Hematopoietic multipotent progenitor cell treated with erythropoietin and hydrocortisone succinate and interleukin-3 and kit ligand, for 15 days (in vitro differentiated cells): ENCODE measurements at places on chromosomes 2 and 18.

GRCh38 chr18:77619525-77619924 is 369.9 kb downstream of the GALR1 start:
- DNase-seq: no peak

DNA sequence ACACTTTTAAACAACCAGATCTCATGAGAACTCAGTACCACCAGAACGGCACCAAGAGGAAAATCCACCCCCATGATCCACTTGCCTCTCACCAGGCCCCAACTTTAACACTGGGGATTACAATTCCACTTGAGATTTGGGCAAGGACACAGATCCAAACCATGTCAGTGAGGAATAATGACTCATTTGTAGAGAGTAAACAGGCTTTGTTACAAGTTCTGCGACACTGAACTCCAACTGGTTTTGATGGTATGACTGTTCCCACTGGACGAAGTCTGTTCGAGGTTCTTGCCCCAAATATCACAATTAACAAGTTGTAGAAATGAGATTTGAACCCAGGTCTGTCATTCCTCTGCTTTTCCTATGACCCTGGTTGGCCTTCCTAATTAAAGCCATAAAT is 718.1 kb upstream of the ID2 start:
- no peak for DNase-seq

DNA sequence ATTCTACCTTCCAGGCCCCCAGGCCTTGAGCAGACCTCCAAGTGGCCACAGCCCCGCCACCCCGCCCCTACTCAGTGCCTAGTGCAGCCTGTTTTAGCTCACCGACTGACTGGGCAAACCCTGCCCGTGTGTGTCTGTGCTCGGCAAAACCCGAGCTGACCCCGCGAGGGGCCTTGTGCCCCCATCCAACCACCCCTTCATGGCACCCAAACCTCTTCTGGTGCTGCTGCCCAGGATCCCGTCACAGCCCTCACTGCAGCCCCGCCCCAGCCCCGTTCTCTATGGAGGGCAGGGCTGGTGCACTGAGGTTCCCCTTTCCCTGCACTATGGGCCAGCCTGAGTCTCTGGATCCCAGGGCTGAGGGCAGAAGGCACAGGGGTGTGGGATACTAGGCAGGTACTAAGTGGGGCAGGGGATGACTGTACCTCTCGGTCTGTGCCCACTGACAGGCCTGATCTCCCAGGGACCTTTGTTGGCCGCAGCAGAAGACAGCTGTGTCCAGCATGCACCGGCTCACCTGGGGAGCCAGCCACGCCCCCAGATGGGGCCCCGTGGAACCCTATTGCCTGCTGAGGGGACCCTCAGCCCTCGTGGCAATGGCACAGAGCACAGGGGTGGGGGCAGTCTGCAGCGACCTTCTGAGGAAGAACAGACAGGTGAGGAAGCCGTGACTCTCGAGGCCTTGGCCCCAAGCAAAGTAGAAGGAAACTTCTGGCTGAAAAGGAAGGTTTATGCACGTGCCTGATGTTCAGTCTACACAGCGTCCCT is 69.9 kb upstream of the OTOS start:
- no peak for DNase-seq

DNA sequence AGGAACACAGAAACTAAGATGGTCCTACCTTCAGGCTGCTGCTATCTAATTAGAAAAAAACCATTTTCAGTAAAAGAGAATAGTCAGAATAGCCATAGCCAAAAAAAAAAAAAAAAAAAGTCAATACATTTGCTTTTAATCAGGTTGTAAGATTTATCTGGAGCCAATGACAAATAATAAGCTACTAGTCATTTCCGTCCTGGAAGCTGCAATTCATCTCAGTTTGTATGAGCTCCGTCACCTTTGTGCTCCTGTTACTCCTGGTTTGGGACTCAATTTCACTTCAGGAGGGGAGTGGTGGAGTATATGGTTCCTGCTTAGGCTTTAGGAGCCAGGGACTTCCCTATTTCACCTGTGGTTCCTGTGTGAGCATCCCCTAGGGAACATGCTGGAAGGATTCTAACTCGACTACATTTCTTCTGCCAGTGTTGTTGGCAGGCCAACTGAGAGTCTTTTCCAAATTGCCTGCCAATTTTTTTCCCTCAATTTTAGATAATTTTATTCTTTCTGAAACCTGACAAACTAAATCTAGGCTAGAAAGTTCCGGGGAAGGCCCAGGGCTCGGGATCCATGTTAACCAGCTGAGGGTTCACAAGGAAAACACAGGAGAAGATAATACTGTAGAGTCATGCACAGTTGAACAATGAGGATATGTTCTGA is 481.8 kb downstream of the DLGAP1 start:
- DNase-seq: no peak

DNA sequence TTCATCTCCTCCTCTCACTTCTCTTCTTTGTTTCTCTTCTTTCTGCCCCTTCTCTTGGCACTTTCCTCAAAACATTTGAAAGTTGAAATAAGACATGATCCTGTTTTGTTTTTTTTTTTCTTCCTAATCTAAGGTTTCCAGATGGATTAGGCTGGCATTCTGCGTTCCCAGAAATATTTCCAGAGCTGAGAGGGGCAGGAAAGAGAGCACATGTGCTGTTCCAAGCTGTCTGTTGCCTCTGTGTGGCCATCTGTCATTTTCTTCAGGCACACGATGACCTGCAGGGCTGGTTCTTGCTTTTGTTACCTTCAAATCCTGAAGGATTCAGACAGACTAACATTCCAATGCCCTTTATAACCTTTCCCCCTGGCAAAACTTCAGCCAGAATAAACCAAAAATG is 142.9 kb downstream of the RNF144A start:
- DNase-seq: no peak

DNA sequence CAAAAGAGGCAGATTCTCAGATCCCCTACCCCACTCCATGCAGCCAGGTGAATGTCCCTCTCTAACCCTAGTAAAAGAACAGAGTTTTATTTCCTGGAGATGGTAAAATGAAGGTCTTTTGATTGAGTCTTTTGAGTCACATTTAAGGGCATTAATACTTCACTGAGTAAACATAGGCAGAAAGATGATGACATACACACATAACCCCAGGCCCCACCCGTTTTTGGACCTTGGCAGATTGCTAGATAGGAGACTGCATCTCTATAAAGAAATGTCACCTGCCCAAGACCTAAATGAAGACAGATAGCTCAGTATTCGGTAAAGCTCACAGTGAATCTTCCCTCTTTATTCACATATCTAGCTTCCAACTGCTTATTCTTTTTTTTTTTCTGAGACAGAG is 28.3 kb upstream of the PEX13 start:
- no peak for DNase-seq

GRCh38 chr2:28232295-28232694 is 160.4 kb upstream of the FOSL2 start:
- DNase-seq: no peak

GRCh38 chr2:241877989-241878970 is 8.8 kb downstream of the RTP5 start:
- DNase-seq: peak; percentile 59

DNA sequence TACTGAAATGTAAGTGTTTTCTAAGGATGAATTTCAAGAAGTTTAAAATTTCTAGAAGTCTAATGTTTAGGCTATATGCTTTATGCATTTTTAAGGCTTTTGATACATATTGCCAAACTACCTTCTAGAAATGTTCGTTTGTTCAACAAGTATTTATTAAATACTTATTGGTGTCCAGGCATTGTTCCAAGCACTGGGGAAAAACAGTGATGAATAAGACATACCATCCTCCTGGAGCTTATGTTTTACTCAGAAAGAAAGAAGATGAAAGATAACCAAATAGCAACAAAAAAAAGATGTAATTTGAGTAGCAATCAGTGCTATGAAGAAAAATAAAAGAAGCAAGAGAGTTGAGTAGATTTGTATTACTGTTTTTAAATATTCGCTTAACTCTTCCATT is 692.9 kb downstream of the SLC4A3 start:
- DNase-seq: no peak

- no peak for DNase-seq
Observed at GRCh38 chr2:41894563-41895333, 153.1 kb upstream of the PKDCC start.

- DNase-seq: no peak
Observed at GRCh38 chr2:217366266-217366895, 506.5 kb upstream of the TNP1 start.

DNA sequence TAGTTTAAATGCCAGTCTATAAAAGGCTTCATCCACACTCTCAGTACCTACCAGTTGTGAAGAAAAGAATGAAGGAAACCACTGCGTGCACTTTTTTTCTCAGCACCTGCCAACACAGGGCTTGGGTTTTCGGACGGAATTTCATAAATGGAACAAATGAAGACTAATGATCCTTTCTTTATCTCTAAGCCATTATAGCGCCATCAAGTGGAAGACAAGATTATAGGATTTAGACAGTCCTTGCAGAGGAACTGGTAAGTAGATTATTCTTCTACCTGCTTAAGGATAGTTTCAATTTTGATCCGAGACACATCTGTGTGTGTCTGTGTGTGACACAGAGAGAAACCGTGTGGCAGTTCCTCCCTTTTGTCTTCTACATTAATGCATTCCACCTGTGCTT is 245.6 kb downstream of the NRXN1 start:
- no peak for DNase-seq

DNA sequence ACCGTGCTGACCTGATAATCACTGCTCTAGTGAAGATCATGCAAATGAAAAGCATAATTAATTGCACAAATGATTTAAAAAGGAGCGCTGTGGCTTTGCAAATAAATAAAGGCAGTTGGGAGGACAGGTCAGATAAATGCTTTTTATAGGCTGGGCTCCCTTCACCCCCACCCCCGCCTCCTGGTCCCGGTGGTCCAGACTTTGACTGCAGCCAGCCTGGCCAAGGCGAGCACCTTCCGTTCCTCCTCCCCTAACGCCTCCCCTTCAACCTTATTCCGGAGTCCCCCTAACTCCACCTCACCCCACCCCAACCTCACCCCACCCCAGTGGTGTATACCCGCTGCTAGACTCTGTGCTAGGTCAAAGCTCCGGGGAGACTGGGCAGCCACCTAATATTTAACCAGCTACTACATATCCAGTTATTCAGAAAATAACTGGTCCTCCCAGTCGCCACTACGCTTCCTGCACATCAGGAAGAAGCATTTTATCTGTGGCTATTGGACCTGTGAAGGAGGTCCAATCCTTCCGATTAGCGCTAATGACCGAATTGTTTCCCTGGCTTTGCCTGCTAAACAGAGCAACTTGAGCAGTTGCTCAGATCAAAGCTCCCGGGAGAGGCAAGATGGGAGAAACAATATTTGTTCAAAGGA is 3.7 kb upstream of the SP9 start:
- no peak for DNase-seq

GRCh38 chr18:48703028-48703386 is 164.2 kb downstream of the CTIF start:
- DNase-seq: no peak

DNA sequence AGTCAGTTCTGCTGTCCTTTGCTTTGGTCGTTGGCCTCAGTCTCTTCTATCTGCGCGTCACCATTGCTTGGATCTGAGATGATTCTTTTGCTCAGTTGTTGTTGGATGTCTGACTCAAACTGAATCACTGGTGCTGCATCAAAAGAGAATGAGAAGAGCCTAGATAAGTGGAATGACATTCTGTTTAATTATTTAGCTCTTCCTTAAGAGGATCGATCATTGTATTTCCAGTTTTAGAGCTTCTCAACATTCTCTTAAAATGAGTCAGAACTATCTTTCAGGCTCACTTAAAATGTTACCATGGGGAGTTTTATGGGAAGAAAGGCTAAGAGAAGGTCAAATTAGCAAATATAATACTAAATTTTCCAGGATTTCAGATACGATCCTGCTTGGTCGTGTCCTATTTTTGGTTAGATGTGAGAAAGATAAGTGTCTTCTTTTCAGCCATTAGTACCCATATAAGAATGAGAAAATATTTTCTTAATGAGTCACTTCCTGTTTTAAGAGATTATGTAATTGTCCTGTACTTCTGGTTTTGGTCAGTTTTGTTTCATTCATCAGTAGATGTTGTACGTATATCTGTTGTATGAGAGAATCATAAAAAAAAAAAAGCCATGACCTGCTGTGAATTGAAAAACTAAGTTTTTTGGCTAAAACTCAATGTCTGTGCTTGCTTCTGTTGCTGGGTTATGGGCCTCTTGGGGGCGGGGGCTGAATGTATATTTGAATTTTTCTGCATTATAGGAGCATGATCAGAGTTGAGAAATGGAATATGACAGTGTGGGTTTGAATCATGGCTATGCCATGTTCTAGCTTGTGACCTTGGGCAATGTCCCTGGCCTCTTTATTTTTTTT is 31.6 kb upstream of the CASP10 start:
- no peak for DNase-seq

DNA sequence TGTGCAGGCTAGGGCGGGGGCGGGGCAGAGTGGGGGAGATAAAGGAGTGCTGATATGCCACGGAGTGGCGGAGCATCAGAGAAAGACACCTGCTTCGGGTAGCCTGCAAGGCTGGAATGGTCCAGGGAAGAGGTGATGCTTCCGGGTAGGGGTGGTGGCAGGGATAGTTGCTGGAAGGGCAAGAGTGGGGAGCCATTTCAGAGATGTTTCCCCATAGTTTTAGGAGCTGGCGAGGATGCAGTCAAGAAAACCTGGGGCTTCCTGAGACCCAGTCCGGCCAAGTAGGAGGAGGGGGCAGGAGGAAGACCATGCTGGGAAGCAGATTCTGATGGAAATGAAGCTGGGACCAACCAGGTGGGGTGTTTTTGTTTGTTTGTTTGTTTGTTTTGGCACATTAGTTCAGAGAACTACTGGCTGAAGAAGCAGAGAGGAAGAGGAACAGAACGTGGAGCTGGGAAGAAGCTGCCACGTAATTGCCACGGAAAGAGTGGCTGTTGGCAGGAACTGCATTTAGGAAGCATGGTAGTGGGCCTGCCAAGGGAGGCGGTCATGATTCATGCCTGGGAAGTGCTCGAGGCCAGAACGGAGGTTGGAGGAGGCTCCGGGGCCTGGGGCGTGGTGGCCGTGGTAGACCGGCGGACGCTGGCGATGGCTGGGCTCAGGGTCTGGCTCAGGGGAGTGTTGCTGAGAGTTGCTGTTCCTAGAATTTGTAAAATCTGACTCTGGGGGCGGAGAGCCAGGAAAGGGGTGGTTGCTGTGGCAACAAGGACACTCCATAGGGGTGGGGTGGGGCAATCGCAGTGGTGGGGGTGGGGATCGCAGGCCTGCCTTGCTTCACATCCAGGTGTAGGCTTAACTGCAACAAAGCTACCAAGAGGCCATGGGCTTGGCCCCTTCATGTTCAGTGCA is 8.6 kb upstream of the INPP5D start:
- no peak for DNase-seq

- DNase-seq: no peak
Observed at GRCh38 chr18:61413396-61413795, 80.2 kb downstream of the CDH20 start.

DNA sequence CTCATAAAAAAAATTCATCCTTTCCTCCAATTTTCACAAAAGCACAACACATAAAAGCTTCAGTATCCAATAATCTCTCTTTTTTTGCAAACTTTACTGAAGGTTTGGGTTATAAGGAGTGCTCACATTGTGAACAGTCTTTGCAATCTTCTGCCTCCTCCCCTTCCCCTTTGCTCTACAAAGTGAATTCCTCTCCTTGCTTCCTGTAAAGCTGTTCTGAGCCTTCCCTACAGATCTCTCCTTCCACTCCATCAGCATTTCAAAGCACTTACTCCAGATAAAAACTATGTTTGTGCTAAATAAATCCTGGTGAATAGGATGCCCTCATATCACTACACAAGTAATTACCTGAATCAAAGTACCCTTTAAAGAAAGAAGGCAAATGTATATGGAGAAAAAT is 4.6 kb upstream of the PDK1 start:
- DNase-seq: no peak

GRCh38 chr18:808086-808485 is 4.0 kb downstream of the YES1 start:
- no peak for DNase-seq

GRCh38 chr2:206108713-206109112 is 22.7 kb upstream of the INO80D start:
- DNase-seq: no peak

- DNase-seq: no peak
Observed at GRCh38 chr18:55786651-55787272, 198.8 kb upstream of the TCF4 start.
